Pons (tissue), 1 donor: ENCODE measurements at places on chromosomes 5 and 9.

DNA sequence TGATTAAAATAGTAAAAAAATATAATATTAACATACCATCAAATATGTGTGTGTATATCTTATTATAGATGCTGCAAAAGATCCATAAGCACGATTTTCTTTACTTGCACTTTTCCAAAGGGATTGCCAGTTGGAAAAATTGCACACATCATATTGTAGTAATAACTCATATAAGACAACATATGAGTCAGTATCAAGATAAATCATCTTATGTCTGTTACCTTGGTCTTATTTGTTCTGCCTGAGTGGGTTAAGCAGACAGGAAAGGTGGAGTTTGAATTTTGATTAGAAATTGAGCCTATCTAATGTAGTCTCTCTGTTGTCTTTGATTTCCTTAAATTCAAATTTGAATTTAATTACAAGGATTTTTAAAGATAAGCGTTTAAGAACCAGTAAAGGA lies 24.6 kb downstream of the LYSMD3 start:
- DNase-seq, result no peak

GRCh38 chr5:33339413-33339812 lies 101.4 kb upstream of the TARS1 start:
- no peak for DNase-seq

DNA sequence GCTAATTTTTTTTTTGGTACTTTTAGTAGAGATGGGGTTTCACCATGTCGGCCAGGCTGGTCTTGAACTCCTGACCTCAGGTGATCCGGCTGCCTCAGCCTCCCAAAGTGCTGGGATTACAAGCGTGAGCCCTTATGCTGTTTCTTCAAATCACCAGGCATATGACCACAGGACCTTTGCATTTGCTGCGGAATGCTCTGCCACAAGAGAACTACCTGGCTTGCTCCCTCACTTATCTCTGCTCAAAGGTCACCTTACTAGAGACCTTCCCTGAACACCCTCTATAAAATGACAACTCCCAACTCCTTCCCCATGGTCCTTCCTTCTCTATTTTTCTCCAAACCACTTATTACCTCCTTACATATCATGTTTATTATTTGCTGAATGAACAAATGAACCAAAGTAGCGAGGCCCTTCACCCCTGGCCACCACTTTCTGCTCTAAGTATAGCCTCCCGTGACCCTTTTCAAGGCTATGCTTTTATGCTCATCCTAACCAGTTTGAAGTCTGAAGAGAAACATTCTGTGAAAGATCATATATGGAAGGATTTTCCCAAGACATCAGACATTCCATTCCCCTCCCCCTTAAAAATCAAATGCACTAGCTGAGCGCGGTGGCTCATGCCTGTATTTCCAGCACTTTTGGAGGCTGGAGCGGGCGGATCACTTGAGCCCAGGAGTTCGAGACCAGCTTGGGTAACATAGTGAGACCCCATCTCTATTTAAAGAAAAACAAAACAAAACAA lies 1.3 kb downstream of the ZER1 start:
- no peak for DNase-seq

- DNase-seq, result peak; percentile 13
These were observed 103.3 kb downstream of the DIRAS2 start for GRCh38 chr9:90539286-90539685.

DNA sequence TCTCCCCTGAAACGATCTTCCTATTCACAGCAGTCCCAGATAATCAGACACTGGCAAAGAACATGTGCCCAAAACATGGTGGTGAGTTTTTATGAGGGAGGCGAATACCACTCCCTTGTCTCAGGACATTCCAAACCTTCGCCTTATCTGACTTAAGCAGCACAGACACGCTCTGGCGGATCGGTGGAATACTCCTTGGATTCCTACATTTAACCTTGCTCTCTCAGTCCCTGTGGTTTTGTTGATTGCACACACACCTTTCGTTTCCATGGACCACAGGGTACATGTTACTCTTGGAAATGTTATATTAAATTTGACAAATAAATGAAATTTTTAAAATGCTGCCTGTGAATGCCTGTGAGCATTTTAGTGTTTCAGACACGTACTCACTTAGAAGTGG lies 87.8 kb upstream of the CPEB4 start:
- no peak for DNase-seq

GRCh38 chr5:133952729-133953567 lies 15.5 kb downstream of the C5orf15 start:
- peak; percentile 69 for DNase-seq
